ENCODE measurements at places on chromosomes 2 and 18.

- DNase-seq = no peak
Measured at GRCh38 chr18:65592435-65592834, 158.4 kb upstream of the CDH7 start.

DNA sequence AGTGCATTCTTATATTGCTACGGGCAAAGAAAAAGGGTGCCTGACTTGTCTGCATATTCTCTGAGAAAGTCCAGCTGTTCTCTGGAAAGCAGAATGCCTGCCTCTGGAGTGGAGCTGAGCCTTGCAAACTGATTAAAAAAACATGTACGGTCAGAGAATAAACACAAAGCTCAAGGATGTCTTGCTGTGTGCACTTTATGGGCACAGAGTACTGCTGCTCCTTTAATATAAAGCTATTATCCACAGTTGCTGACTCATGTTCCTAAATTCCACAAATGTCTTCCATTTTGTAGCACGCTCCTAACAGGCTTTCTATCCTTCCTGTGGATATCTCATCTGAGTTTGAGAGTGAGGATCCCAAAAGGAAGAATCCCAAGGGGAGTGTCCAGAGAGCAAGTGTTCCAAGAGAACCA, 229.0 kb downstream of the MREG start:
- DNase-seq = no peak

GRCh38 chr2:217834057-217834620, 168.7 kb downstream of the TNS1 start:
- DNase-seq = no peak

GRCh38 chr2:27795868-27796277, 24.4 kb downstream of the MRPL33 start:
- no peak for DNase-seq

DNA sequence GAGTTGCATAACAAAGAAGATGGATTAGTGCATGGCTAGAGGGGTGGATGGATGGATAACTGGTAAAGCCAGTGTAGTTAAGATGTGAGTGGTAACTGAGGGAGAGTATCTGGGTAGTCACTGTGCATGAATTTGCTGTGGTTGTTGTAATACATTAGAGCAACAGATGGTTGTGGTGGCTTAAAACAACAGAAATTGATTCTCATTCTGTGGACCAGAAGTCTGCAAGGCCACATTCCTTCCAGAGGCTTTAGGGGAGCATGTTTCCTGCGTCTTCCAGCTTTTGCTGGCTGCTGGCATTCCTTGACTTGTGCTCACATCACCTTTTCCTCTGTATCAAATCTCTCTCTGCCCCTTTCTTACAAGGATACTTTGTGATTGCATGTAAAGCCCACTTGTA, 155.4 kb downstream of the ASB1 start:
- DNase-seq = no peak

- no peak for DNase-seq
Measured at GRCh38 chr18:63378919-63379638, 12.1 kb upstream of the KDSR start.

DNA sequence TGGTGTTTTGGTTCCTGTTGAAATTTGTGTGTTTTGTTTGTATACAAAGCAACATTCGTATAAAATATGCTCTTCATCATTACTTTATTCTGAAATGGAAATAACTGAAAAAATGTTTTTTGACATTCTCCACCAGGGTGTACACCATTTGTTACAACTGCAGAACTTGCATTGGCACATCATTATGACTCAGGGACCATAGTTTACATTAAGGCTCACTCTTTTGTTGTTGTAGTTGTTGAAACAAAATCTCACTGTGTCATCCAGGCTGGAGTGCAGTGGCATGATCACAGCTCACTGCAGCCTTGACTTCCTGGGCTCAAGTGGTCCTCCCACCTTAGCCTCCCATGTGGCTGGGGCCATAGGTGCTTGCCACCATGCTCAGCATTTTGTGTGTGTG, 676.6 kb downstream of the TDRD15 start:
- DNase-seq = no peak

Data from stimulated activated CD4-positive, alpha-beta T cell treated with anti-CD3 and anti-CD28 coated beads, TNF-alpha, amount 100 ng/mL, for 4 hours (primary cell).